Activated T-helper 17 cell treated with anti-CD3 and anti-CD28 coated beads, Interleukin-2, amount 50 U/mL, for 72 hours (primary cell): ENCODE measurements at places on chromosomes 2 and 18. TPM values are rescaled to one million over a fixed set of nuclear protein-coding genes. Genes with fewer than 3 reads are reported as not detected.
A peak's percentile ranks its signal among the peaks of the same experiment; 100 is the strongest.

- no peak overlapping the region for H3K4me3 ChIP-seq
- peaks cover 11% of the 10 kb centered on the region for H3K27me3 ChIP-seq
- no peak overlapping the region for H3K27ac ChIP-seq
- ATAC-seq: peak; percentile 66
- H3K36me3 ChIP-seq: no peaks in the 10 kb centered on the region
- H3K4me1 ChIP-seq: no peaks in the 10 kb centered on the region
Observed at GRCh38 chr2:152635635-152636298, 81.5 kb downstream of the PRPF40A start.

Gene KCNG2
- not detected for total RNA-seq

Gene COL3A1
- total RNA-seq: 0.64 TPM

Gene RTP5
- not detected for total RNA-seq

DNA sequence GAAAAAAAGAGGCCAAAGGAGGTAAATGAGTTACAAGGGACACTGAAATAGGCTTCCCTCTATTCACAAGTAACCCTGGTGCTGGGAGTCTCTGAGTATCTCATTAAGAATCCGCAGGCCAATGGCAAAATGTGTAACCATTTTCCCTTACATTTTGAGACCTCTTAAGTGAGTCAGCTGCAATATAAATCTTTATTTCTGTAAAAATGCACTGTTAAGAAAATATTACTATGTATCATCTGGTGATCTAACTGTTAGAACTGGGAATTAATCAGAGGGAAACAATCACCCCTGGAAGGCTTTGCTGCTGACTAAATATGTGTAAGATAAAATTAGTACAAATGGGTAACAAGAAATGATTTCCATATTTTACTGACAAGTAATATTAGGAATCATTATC, 483.1 kb upstream of the CHST9 start:
- H3K36me3 ChIP-seq: no peaks in the 10 kb centered on the region
- no peak overlapping the region for H3K27ac ChIP-seq
- no peak overlapping the region for H3K4me3 ChIP-seq
- no peaks in the 10 kb centered on the region for H3K27me3 ChIP-seq

Gene ABHD1
- total RNA-seq: 0.17 TPM

- no peak overlapping the region for H3K4me3 ChIP-seq
- H3K4me1 ChIP-seq: no peaks in the 10 kb centered on the region
Observed at GRCh38 chr2:131148426-131148825, 43.3 kb downstream of the PLEKHB2 start.
